ENCODE measurements at places on chromosomes 2 and 18.

- no peak for DNase-seq
Measured at GRCh38 chr2:236997069-236997715, 88.5 kb upstream of the COPS8 start.

GRCh38 chr2:221635949-221636348 lies 63.8 kb upstream of the EPHA4 start:
- no peak for DNase-seq

GRCh38 chr2:1614564-1614963 lies 129.8 kb downstream of the PXDN start:
- DNase-seq, result no peak

- no peak for DNase-seq
Measured at GRCh38 chr2:60366135-60366712, 187.2 kb downstream of the BCL11A start.

DNA sequence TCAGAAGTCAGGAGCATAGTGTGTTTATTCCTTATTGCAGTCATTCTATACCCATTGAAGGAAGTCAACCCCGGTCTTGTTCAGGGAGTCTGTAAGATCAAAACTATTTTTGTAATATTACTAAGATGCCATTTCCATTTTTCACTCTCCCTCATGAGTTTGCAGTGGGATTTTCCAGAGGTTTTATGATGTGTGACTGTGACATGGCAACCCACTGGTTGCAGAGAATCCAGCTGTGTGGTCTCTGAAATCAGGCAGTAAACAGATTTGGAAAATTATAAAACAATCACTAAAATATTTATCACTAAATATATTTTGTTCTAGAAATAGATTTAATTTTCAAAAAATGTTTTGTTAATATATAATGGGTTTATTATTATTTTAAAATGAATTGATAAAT lies 38.1 kb downstream of the DLGAP1 start:
- DNase-seq, result no peak

DNA sequence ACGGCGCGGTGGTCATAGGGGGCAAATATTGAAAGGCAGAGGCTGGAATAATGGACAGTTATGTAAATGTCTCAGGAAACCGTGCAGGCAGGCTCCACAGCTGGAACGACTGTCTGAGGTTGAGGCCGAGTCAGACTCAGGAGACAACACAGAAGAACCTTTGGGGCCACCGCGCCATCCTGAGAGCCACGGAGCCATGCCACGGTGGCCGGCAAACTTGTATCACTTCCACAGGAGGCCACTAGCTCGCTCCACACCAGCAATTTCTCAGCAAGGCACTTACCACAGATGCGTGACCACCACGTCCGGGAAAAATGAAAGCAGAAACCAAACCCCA lies 156.7 kb upstream of the SALL3 start:
- no peak for DNase-seq

- DNase-seq, result no peak
Measured at GRCh38 chr2:117551858-117552257, 262.6 kb upstream of the DDX18 start.

DNA sequence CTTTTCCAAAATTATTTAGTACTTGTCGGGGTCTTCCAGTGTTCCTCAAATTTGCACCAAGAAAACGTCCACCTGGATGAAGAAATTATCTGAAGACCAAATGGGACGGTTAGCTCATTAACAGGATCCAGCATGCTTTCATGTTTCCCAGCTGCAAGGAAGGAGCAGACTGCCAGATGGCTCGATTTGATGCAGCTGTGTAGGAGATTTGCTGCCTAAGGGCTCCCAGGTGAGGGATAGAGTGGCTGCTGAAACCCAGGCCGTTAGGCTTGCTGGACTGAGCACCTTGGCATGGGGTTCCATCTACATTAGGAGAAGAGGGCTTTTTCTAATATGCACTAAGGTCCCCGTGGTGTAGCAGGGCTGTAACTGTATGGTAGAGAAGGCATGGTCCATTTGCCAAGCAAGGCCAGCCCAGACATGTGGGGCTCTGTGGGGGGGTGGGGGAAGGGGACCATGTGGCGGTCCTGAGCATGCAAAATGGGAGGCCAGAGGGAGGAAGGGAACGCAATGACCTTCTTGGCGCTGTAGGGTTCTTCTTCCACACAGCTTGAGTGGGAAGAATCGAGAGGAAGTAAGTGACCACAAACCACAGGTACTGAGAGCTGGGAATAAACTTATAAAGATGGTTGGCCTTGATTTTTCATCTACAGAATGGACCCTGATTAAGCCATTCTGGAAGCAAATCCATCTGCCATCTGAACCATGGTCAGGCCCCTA lies 144.0 kb downstream of the TMEM163 start:
- DNase-seq, result no peak

- DNase-seq, result no peak
Measured at GRCh38 chr2:216959433-216959832, 99.6 kb upstream of the TNP1 start.

- no peak for DNase-seq
Measured at GRCh38 chr18:36580266-36580665, 248.5 kb downstream of the TPGS2 start.

GRCh38 chr2:177625744-177626650 lies 233.4 kb downstream of the AGPS start:
- DNase-seq, result no peak

DNA sequence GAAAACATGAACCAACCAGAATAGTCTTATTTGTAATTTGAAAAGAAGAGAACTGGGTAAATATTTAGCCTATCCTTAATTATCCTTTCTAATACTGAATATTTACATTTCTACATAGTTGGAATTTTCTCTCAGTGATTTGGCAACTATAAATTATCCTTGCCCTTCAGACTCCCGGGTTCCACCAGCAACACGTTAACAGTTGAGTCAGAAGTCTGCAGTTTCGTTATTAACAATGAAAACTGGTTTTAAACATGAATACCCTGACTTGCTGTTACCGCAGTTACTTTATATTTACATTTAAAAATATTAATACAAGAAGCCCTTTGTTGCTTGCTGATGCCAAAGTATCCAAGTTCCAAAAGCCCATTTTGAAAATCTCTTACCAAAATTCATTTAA lies 673.0 kb downstream of the ARHGAP15 start:
- DNase-seq, result no peak

DNA sequence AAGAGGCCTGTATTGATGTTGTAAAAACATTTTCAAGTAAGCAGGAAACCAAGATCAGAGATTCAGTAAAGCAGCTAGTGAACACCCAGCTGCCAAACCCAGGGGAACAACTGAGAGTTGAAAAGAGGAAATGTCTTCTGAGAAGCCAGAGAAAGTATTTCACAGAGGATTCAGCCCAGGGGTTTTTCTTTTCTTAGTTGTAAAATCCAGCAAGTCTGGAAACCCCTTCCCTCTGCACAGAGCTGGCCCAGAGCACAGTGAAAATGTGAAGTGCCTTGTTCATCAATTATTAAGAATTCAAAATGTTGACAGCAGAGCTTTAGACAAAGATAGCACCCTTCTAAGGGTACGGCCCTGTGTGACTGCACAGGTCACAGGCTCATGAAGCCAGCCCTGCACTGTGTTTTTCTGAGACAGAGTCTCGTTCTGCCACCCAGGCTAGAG lies 28.4 kb downstream of the AFF3 start:
- no peak for DNase-seq

DNA sequence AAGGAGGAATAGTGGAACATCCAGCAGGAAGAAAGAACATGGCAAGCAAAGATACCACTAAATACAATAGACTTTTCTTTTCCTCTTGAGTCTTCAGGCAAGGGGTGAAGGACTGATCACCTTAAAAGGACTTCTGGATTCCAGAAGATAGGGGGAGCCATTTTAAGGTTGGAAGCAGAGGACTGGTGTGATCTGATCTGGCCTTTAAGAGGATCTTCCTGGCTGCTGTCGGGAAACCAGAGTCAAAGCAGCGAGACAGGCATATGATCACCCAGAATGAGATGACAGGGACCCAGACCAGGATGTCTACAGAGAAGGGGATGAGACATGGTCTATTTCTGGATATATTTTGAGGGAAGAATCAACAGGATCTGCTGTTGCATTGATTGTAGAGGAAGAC lies 558.0 kb downstream of the STK39 start:
- no peak for DNase-seq

DNA sequence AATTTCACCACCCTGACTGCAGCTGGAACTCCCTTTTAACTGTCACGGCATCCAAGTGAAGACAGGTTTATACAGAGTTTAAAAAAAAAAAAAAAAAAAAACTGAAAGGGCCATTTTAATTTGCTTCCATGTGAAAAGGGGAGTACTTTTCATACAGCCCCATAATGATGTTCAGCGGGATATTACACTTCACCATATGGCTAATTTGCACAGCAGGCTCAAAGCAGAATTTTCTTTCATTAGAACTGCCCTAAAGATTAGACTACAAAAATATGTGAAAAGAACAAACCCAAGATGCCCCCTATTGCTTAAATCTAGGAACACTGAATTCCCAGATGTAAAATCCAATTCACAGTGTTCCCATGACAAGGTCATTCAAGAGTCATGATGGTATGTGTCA lies 301.8 kb downstream of the EXOC6B start:
- DNase-seq, result no peak

GRCh38 chr2:59754011-59754735 lies 799.3 kb downstream of the BCL11A start:
- DNase-seq, result no peak

- no peak for DNase-seq
Measured at GRCh38 chr2:189018631-189019030, 44.5 kb downstream of the COL3A1 start.

DNA sequence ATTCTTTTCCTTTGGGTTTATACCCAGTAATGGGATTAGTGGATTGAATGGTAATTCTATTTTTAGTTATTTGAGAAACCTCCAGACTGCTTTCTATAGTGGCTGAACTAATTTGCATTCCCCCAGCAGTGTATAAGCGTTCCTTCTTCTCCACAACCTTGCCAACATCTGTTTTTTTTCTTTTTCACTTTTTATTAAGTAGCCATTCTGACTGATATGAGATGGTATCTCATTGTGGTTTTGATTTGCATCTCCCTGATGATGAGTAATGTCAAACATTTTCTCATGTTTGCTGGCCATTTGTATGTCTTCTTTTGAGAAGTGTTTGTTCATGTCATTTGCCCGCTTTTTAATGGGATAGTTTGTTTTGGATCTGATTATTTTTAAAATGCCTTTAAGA lies 64.1 kb upstream of the MEIS1 start:
- DNase-seq, result no peak
